ENCODE measurements at places on chromosomes 1 and 21. TPM values are rescaled to one million over a fixed set of nuclear protein-coding genes. Genes with fewer than 3 reads are reported as not detected.
A peak's percentile ranks its signal among the peaks of the same experiment; 100 is the strongest.

DNA sequence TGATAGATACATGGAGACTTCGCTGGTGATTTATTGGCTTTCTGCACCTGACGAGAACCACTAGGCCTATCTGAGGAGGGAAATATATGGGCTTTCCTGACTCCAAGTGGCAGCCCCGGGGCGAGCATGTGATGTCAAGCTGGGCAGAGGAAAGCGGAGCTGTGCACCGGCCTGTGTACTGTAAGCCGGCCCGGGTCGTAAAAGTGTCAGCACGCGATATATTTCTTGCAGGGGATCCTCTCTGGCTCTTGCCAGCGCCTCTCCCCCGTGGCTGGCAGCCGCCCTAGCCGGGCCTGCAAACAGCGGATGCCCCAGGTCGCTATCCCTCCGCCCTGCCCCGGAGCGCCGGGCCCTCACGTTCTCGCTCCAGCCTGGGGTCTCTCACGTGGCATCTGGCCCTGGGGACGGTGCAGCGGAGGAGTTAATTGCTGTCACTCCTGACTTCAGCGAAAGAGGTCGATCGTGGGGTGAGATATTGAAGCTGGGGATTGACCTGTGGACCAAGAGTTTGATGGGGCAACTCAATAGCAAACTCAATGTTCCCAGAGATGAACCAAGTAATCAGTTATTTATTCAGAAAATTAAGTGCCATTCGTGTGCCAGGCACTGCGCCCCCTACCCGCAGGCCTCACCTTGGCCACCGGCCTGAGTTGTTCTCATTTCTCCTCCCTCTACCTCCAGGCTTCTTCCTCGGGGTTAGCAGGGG is 41.0 kb upstream of the HAO2 start:
- H3K27me3 ChIP-seq = peaks cover 14% of the 10 kb centered on the region
- no peaks in the 10 kb centered on the region for H3K36me3 ChIP-seq
- peak overlapping the region; percentile 72 for H3K4me3 ChIP-seq
- H3K27ac ChIP-seq = no peak overlapping the region
- H3K4me1 ChIP-seq = peaks cover 10% of the 10 kb centered on the region

- H3K4me1 ChIP-seq = peaks cover 17% of the 10 kb centered on the region
These were observed 62.6 kb downstream of the VPS26C start for GRCh38 chr21:37204580-37204979.

DNA sequence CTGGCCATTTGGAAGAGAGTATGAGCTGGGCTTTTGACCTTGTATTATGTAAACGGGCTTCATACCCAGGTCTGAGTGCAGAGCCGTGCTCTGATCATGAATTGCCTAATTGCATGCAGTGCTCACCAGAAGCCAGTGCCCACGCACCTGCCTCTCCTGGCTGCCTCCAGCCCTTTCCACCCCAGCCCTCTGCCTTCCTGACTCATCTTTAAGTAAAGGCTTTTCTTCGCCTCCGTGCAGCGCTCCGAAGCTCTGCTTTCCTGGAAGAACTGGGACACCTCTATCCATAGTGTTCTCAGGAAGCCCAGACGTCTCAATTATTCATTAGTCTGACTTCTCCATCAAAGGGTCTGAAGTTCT is 413.7 kb downstream of the PTPRU start:
- H3K4me3 ChIP-seq = no peak overlapping the region
- no peaks in the 10 kb centered on the region for H3K4me1 ChIP-seq
- no peak overlapping the region for H3K27ac ChIP-seq
- H3K36me3 ChIP-seq = no peaks in the 10 kb centered on the region
- DNase-seq = no peak

DNA sequence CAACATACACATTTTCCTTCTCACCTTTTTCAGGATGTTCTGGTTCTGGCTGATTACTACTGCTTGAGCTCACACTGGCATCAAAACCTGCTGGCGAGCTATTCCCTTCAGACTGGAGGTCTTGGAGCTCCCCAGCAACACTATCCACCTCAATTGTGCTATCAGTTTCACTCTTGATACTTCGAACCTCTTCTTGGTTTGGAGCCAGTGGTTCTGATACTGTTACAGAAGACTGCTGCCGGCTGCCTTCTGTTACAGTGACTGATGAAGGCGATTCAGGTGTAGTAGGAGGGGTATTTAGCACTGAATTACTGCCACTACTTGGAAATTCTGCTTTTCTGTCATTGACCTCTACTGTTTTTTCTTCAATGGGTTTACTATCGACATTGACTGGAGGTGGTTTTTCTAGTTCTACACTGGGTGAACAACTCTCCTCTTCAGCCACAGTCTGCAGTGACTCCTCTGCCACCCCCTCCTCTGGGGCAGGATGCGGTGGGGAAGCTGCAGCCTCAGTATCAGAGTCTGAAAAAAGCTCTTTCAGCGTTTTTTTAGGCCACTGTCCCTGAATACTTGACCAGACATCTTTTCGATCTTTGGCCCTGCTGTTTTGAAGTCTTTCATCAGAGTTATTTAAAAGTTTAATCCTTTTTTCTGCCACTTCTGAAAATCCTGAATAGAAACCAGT is 20.7 kb upstream of the RBM34 start:
- no peak for DNase-seq
- peak overlapping the region; percentile 46 for H3K27ac ChIP-seq
- H3K4me3 ChIP-seq = no peak overlapping the region

The RCAN1 gene
- total RNA-seq = 2.9 TPM
